Gastrocnemius medialis (tissue), 4 donors: ENCODE measurements at places on chromosomes 5 and 9. TPM values are rescaled to one million over a fixed set of nuclear protein-coding genes. Genes with fewer than 3 reads are reported as not detected.

The SLC12A2 gene
- 21.0 TPM for total RNA-seq

The ZNF608 gene
- total RNA-seq = 27.4 TPM

The CNTNAP3B gene
- 2.4 TPM for total RNA-seq

The KIF4B gene
- total RNA-seq = not detected

The PDGFRB gene
- 49.3 TPM for total RNA-seq

The ZDHHC11B gene
- total RNA-seq = 1.2 TPM

The SPINK13 gene
- total RNA-seq = not detected

The BTNL8 gene
- total RNA-seq = not detected

DNA sequence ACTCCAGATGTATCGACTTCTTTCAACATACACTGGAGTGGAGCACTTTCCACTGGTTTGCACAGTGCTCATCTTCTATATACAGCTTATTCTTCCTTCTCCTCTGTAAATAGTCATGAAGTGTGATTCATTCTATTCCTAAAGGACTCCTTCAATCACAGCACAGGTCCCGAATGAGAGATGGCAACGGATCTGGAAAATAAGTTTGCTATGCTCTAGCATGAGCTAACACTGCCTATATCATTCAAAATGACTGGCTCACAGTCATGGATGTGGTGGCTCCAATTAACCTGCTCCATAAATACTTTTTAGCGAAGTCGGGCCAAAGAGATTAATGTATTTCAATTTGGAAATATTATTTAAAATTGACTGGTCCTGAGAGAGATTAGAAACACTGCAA lies 272.1 kb upstream of the CDH6 start:
- H3K4me1 ChIP-seq = no peaks in the 10 kb centered on the region
- no peaks in the 10 kb centered on the region for H3K27me3 ChIP-seq
- no peak overlapping the region for H3K27ac ChIP-seq
- no peak for DNase-seq

DNA sequence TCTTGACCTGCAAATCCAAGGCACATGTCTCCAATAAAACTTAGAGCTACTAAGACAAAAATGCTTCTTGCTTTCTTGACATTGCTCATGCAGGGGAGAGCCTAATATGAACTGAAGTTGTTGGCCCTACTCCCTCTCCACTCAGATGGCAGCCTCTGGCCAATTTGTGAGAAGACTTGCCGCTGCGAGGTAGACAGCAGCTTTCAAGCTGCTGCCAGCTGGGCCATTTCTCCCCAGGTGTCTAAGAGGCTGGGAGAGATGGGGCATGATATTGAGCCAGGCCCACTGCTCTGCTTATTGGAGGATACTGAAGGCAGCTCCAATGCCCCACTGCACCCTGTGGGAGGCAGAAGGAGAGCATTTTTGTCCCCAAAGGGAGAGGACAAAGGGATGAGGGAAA lies 380.5 kb downstream of the RASEF start:
- no peak overlapping the region for H3K27ac ChIP-seq
- no peaks in the 10 kb centered on the region for H3K27me3 ChIP-seq
- H3K36me3 ChIP-seq = no peaks in the 10 kb centered on the region

- no peak overlapping the region for H3K4me3 ChIP-seq
- no peak overlapping the region for H3K27ac ChIP-seq
- no peaks in the 10 kb centered on the region for H3K27me3 ChIP-seq
Measured at GRCh38 chr5:138981131-138981530, 106.0 kb upstream of the LRRTM2 start.

DNA sequence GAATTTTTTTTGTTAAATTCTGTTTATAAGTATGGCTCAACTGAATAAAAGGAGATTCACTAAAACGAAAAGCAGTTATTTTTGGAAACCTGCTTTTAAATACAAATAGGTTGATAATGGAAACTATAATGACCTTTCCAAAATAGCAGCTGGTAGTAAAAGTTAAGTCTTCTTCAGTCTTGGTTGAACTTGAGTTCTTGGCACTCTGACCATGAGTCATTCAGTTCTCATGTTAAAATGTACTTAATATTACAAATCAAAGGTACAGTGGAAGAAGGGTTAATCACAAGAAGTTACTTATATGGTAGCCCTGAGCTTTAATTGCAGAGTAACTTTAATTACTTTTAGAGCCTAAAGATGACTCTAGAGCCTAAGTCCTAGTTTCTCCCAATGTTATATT lies 62.1 kb downstream of the KLF9 start:
- DNase-seq = no peak
- no peak overlapping the region for H3K4me3 ChIP-seq
- no peaks in the 10 kb centered on the region for H3K4me1 ChIP-seq
- H3K36me3 ChIP-seq = no peaks in the 10 kb centered on the region
- H3K27ac ChIP-seq = peak overlapping the region; percentile 18

DNA sequence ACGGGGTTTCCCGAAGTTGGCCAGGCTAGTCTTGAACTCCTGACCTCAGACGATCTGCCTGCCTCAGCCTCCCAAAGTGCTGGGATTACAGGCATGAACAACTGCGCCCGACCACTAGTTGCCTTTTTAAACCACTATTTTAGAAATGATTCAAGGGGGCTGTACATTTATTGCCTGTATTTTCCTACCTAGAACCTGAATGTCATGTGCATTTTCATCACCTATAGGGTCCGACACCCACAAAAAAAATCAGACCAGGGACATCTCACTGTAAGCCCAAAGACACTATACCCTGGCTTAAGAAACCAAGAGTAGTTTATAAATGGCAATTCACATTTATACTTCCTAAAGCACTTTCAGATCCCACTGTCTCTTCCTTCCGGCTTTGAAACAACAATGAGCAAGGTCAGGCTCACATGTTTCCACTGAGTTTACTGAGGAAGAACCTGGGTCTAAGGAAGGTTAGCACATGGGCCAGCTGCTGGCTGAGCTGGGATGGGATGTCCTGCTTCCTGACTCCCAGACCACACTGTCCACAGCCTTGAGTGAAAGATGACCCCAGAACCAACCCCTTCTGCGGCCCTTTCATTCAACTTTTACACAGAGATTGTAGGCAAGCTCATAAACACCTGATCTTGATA lies 87.3 kb downstream of the SERINC5 start:
- no peaks in the 10 kb centered on the region for H3K4me1 ChIP-seq
- no peak overlapping the region for H3K4me3 ChIP-seq
- H3K36me3 ChIP-seq = peaks cover 4% of the 10 kb centered on the region
- H3K27ac ChIP-seq = no peak overlapping the region
- no peaks in the 10 kb centered on the region for H3K27me3 ChIP-seq
- DNase-seq = no peak

DNA sequence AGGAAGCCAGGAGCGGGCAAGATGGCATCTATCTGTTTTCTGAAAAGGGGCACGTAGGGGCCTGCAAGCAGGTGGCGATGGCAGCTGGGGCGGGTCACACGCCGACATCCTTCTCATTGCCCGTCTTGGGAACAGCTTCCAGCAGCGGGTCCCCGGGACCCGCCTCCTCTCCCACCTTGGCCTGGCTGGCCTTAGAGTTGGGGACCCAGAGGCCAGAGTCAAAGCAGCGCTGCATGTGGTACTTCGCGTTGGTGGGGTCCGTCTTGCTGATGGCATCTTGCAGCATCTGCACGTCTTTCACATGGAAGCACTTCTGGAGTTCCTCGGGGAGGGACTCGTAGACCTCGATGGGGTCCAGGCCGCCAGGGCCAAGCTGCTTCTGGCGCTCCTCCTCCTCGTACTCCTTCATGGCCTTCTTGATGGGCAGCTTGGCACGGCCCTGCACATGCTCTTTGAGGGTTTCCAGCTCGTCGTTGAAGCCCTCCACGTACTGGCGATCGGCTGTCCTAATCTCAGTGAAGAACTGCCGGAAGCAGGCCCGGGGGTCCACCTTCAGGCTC lies 127.6 kb upstream of the CLINT1 start:
- no peaks in the 10 kb centered on the region for H3K4me1 ChIP-seq
- H3K4me3 ChIP-seq = no peak overlapping the region
- H3K36me3 ChIP-seq = no peaks in the 10 kb centered on the region
- DNase-seq = no peak

DNA sequence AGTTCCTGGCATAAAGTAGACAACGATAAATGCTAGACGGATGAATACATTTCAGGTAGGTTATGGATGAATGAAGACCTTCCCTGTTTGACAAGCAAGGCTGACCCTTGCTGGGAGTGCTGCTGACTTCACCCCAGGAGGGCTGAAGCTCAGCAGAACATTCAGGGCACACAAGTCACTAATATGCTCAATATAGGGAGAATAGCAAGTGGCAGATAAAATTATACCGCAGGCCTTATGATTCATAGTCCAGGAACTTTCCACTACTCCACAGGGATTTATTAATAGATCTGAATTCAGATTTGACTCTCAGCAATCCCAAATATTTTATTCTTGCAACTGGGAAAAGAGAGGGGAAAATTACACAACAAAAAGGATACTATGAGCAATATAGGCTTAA lies 38.2 kb upstream of the GRAMD2B start:
- no peaks in the 10 kb centered on the region for H3K27me3 ChIP-seq
- no peak for DNase-seq
- H3K4me3 ChIP-seq = no peak overlapping the region
- H3K36me3 ChIP-seq = no peaks in the 10 kb centered on the region
- H3K27ac ChIP-seq = peak overlapping the region; percentile 66
- H3K4me1 ChIP-seq = peaks cover 35% of the 10 kb centered on the region

DNA sequence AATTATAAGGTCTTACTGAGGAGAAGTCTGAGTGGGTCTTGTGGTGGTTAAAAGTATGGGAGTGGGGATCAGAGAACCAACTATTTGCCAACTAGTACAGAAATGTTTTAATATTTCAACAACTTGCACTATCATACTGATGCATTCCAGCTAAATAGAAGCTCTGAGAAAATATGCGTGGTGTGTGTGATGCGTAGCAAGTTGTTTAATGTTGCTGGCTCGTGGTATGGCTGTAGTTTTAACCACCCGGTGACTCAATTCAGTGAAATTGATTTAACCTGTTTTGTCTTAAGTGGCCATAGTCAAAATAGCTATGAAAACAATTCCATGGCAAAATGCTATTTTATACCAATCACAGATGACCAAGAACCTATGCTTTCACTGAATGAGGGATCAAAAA lies 176.5 kb upstream of the SLC24A2 start:
- H3K27ac ChIP-seq = no peak overlapping the region
- H3K4me1 ChIP-seq = no peaks in the 10 kb centered on the region
- DNase-seq = no peak
- H3K4me3 ChIP-seq = no peak overlapping the region

DNA sequence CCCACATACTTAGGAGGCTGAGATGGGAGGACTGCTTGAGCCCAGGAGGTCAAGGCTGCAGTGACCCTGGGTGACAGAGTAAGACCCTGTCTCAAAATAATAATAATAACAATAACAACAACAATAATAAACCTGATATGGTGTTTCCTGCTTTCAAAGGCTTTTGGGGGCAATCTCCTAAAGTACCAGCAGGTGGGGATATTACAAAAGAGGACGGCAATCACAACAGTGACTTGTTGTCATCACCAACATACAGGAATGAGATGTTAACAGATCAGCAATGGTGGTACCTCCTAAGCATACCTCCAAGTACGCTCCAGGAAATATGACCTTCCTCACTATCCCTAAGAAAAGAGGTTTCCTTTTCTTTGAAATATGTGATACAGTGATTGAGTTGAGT lies 91.1 kb upstream of the RNF180 start:
- DNase-seq = no peak
- H3K4me1 ChIP-seq = no peaks in the 10 kb centered on the region
- no peak overlapping the region for H3K27ac ChIP-seq
- H3K36me3 ChIP-seq = no peaks in the 10 kb centered on the region

DNA sequence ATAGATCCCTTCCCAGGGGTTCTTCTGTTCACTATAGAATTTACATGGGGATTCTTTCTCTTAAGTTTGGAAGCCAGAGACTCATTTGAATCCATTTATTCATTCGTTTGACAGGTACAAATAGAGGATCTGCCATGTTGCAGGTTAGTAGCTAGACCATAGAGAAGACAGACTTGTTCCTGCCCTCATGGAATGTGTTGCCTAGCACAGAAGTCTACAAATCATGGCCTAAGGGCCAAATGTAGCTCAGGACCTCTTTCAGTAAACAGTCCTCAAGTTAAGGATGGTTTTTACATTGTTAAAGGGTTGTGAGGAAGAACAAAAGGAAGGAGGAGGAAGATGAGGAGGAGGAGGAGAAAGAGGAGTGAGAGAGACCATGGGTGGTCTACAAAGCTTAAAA lies 114.7 kb upstream of the SLC44A1 start:
- H3K4me1 ChIP-seq = no peaks in the 10 kb centered on the region
- H3K27ac ChIP-seq = no peak overlapping the region
- DNase-seq = no peak
- no peak overlapping the region for H3K4me3 ChIP-seq
- H3K36me3 ChIP-seq = no peaks in the 10 kb centered on the region
- H3K27me3 ChIP-seq = no peaks in the 10 kb centered on the region

DNA sequence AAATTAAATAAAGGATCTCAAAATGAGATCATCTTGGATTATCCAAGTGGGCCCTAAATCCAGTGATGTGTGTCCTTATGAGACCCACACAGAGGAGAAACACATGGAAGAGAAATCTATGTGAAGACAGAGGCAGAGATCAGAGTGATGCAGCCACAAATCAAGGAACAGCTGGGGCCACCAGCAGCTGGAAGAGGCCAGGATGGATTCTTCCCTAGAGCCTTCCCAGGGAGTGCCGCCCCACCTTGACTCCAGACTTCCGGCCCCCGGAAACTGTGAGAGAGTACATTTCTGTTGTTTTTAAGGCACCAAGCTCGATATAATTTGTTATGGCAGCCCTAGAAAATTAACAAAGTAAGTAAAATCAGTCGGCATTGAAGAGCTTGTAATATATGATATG lies 286.9 kb downstream of the FBXL7 start:
- H3K27me3 ChIP-seq = no peaks in the 10 kb centered on the region
- no peak for DNase-seq
- no peaks in the 10 kb centered on the region for H3K36me3 ChIP-seq
- no peak overlapping the region for H3K4me3 ChIP-seq

GRCh38 chr5:78576376-78576775 lies 72.2 kb downstream of the LHFPL2 start:
- DNase-seq = no peak
- H3K27me3 ChIP-seq = no peaks in the 10 kb centered on the region
- H3K4me3 ChIP-seq = no peak overlapping the region
- no peaks in the 10 kb centered on the region for H3K36me3 ChIP-seq
- peaks cover 35% of the 10 kb centered on the region for H3K4me1 ChIP-seq

- peak overlapping the region; percentile 63 for H3K4me3 ChIP-seq
- peaks cover 5% of the 10 kb centered on the region for H3K27me3 ChIP-seq
- no peaks in the 10 kb centered on the region for H3K4me1 ChIP-seq
- no peak for DNase-seq
- no peaks in the 10 kb centered on the region for H3K36me3 ChIP-seq
Measured at GRCh38 chr9:21395778-21396717, 10.8 kb upstream of the IFNA2 start.

DNA sequence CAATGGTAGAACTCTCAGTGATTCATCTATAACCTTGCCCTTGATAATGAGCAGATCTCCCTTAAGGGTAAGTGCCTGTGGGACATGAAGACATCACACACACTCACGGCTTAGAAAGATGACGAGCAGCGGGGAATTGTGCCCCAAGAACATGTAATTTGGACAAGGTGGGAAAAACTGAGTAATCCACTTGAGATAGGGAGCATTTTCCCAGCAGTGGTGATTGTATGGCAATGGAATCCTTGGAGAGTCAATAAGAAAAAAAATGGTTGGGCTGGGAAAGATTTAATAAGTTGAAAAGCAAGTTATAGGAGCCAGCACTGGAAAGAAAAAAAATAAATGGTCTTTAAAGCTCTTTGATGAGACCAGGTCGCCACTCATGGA lies 193.1 kb downstream of the GLIS3 start:
- no peaks in the 10 kb centered on the region for H3K27me3 ChIP-seq
- no peak overlapping the region for H3K4me3 ChIP-seq
- H3K36me3 ChIP-seq = no peaks in the 10 kb centered on the region
- H3K4me1 ChIP-seq = peaks cover 9% of the 10 kb centered on the region
- DNase-seq = no peak
